NCI-H2081 treated with DMSO at 0.1 percent for 48 hours (cell line): ENCODE measurements at places on chromosomes 3 and 15.

DNA sequence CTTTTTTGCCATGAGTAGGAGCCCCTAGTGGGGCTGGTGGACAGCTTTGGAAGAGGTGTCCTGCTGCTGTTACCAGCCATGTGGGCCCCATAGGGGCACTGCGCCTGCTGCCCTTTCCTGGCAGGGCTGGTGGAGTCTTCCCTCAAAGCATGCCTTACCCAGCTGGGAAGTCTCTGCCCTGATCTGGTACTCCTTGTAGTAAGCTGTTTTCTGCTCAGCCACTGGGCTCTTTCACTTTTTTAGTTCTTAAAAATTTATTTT lies 26.2 kb downstream of the HMCES start:
- no peak for DNase-seq

DNA sequence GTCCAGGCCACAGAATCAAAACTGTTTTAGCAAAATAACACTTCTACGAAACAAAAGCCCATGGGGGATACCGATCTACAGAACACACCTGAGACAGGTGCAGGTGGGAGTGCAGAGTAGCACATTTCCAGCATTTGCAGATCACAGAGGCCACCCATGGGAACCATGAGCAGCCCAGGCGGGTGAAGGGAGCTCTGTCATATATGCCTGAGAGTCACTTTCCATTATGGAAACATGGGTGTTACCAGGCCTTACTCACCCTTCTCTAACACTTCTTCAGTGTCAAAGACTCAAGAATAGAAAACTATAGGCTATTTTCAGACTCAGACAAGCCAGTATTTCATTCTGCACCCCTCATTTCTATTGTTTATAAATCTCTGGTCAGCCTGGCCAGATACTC lies 3.5 kb downstream of the PLA1A start:
- DNase-seq: no peak

DNA sequence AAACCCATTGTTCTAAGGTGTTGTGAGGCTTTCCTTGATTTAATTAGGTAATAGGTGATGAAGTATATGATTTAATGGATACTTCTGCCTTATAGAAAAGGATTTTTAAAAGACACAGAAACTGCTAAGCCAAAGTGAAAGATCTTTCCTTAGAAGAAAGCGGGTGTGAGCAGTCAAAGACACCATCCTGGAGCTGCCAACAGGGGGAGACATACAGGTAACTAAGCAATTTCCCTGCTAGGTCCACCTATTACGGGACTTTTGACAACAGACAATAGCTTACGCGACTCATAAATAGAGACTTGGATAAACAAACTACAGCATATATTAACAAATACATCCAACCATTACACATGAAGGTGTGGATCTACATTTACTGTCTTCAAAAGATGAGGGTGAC lies 669.5 kb downstream of the SQOR start:
- DNase-seq: no peak

DNA sequence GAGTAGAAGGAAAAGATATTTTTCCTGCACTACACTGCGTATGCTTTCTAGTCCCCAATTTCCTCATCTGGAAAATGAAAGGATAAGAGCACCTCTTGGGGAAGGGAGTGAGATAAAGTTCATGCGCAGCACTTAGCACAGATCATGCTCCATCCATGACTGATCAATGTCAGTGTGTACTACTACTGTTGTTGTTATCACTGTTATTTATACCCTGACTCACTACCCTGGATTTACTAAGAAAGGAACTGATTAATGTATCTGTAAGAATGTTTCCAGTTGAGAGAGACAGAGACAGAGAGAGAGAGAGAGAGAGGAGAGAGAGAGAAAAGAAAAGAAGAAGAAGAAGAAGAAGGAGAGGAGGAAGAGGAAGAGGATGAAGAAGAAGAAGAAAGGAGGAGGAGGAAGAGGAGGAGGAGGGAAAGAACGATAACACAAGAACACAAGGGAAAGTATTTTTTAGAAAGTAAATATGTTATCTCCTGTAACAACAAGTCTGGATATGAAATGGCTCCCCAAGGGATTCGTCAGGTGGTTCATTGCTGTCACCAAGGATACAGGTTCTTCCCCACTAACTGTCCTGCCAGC lies 212.2 kb upstream of the PROK2 start:
- no peak for DNase-seq

- no peak for DNase-seq
Measured at GRCh38 chr15:48190932-48191573, 412 bp upstream of the CTXN2 start.

DNA sequence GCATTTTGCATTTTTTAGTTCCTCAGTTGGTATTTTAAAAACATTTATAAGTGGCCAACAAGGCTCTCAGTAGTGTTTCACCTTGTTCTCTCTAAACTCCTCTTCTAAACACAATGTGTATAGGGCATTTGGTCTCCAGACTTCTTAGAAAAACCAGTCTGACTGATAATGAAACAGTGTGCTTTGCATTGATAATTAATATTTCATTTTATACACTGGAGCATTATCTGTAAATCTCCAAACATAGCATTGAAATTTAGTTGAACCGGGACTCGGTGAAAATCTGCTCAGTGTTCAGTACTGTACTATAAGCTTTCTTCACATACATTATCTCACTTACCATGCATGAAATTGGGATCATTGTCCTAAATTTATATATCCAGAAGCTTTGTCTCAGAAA lies 53.6 kb downstream of the SETD5 start:
- no peak for DNase-seq

GRCh38 chr3:33187368-33187634 lies 31.3 kb downstream of the SUSD5 start:
- DNase-seq: no peak

DNA sequence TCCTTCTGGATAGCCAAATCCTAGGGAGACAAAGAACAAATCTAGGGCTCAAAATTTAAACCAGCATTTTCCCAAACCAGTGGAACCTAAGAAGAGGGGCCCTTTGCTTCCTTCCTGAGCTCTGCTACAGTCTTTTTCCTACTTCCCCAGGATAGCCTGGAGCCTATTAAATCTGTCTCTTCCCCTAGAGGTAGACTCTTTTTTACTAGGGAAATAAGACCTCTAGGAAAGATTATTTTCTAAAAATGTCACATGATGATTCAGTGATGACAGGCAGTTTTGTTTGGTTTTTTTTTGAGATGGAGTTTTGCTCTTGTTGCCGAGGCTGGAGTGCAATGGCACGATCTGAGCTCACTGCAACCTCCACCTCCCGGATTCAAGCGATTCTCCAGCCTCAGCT lies 18.5 kb downstream of the RMDN3 start:
- no peak for DNase-seq

DNA sequence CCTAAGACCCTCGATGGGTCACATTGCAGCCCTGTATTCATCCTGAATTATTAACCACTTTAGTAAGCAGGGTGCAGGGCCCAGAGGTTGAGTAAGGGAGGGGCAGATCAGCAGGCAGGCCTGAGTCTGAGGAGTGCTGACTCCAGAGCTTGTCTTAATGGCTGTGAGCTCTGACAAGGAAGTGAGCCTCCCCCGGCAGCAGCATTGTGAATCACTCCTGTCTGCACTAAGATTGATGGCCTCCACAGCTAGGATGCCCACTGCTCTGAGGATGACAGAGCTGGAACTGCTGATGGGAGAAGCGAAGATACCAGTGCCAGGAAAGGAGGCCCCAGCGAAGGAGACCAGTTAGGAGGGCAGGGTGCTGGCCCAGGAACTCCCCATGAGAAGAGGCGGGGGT lies 46.5 kb upstream of the CCDC174 start:
- DNase-seq: no peak

DNA sequence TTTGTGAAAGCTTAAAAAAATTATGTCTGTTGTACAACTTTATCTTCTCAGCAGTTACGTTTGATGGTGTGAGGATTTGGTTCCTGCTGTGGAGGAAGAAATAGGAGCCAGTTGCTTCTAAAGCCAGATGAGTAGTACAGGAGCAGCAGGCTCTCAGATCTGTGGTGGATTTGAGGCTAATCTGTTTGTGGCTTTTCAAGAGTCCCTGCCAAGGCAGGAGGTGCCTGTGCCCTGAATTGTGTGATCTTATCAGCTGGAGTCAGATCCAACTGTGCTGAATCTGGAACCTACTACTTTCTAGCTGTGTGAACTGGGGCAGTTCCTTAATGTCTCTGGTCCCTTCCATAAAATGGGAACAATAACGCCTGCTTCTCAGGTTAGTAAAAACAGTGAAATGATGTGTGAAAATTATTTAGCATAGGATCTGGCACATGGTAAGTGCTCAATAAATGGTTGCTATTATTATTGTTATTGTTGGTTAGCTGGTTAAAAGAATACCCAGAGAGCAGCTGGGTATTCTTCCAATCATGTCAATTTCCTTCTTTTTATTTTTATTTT lies 7.7 kb downstream of the CLDN11 start:
- DNase-seq: no peak

- no peak for DNase-seq
Measured at GRCh38 chr3:127606981-127607595, 8.9 kb downstream of the MCM2 start.
